ENCODE measurements at places on chromosomes 3 and 15.

GRCh38 chr15:89072277-89072869 lies 15.9 kb upstream of the ABHD2 start:
- DNase-seq = peak; percentile 73

GRCh38 chr3:124422805-124423204 lies 307.4 kb upstream of the UMPS start:
- no peak for DNase-seq

DNA sequence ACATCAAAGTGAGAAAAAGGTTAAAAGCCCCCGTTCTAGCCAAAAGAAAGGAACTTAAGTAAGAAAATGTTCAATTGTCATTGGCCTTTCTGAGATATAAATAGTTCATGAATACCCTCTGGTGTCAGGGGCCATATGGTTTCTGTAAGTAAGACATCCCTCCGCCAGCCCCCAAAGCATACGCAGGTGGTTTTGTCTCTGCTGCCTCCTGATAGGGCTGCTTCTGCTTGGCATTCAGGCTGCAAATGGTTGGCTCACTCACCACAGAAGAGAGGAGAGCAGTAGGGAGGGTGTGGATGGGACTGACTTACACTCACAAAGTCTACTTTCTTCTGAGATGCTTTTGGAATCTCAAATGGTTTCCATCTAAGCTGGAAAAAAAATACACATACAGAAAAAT lies 29.8 kb downstream of the HGD start:
- DNase-seq = no peak

DNA sequence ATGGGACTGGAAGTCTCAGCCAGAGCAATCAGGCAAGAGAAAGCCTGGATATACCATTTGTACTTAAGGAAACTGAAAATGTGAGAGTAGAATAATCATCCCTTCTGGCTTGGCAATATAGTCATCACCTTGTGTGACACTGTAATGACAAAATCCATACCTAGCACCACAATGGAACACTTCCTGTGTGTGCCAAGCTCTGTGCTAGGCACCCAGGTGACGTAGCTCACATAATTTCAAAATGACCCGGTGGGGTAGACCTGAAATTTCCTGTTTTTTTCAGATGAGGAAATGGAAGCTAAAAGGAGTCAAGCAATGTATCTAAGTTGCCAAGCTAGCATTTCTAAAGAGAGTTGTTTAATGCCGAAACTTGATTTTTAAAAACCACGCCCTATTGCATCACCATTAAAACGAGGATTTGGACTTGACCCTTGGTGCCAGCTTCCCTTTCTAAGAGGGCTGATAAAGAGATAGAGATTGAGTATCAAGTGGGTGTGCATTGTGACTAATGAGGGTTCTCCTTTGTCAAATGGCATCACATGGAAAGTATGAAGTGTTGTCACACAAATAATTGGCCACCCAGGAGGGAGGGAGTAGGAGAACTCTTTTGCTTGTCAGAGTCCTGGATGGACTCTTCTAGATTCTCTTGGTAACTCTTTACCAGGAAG lies 141.3 kb upstream of the PDZRN3 start:
- DNase-seq = no peak

GRCh38 chr3:174168026-174168425 lies 691.1 kb upstream of the NAALADL2 start:
- DNase-seq = no peak

GRCh38 chr3:155748611-155749365 lies 3.9 kb upstream of the PLCH1 start:
- no peak for DNase-seq

GRCh38 chr3:93746-94145 lies 102.8 kb upstream of the CHL1 start:
- DNase-seq = no peak

- no peak for DNase-seq
These were observed 16.7 kb downstream of the FAM174B start for GRCh38 chr15:92638709-92639365.

GRCh38 chr3:165852191-165852590 lies 15.0 kb upstream of the BCHE start:
- DNase-seq = no peak

DNA sequence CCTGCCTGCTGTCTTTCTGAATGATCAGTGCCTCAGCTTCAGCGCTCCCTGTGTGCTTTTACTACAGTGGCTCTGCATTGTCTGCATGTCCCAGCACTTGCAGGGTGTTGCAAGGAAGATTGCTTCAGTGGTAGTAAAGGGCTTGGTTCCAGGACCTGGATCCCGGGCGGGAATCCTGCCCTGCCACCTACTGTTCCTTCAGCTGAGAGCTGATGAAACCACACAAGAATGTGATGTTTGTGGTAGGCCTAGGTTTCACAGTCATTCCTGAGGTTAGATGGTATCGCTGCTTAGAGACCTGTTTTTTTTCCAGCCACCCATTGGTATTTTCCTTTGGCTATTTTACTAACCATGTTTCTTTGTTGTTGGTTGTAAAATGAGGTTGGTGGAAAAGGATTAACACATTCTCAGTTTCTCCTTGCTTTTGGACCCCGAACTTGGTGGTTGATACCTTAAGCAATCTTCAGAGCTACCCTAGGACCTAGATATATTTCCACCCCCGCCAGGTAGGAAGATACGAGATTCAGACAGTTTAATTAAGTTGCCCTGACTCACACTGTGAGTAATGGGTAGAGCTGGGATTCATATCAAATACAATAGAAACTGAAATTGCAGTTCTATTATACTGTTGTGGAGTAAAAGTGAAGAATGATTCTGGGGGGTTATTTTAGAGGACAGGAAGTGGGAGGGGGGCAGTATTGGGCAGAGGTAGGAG lies 11.4 kb downstream of the GPR87 start:
- DNase-seq = no peak

- DNase-seq = no peak
These were observed 28.4 kb upstream of the ARL8B start for GRCh38 chr3:5093731-5094130.

DNA sequence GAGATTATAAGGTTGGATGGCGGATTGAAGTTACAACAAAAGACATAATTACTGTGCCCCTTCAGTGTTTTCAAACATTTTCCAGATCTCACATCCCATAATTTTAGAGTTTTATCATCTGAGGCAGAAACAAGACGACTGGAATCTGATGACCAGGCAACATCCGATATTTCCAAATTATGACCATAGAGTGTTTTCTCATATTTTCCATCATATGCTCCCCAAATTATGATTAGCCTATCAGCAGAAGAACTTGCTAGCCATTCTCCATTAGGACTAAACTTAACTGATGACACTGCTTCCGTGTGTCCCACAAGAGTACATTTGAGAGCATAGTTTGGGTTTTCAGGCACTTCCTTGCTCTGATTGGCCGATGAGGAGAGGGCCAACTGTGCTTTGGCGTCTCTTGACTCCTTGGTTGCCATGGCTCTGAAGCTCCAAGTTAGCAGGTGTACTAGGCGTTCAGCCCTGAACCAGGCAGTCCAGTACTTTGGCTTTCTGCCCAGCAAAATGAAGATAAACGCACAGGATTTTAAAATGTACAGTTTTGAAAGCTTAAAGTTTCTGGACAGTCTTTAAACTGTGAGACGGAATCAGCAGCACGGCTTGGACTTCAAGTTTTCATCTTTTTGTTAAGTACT lies 638 bp downstream of the WDR5B start:
- DNase-seq = no peak

GRCh38 chr3:189947068-189947467 lies 173.6 kb downstream of the P3H2 start:
- DNase-seq = no peak

- DNase-seq = no peak
These were observed 78.0 kb downstream of the CHCHD6 start for GRCh38 chr3:126781889-126782491.

DNA sequence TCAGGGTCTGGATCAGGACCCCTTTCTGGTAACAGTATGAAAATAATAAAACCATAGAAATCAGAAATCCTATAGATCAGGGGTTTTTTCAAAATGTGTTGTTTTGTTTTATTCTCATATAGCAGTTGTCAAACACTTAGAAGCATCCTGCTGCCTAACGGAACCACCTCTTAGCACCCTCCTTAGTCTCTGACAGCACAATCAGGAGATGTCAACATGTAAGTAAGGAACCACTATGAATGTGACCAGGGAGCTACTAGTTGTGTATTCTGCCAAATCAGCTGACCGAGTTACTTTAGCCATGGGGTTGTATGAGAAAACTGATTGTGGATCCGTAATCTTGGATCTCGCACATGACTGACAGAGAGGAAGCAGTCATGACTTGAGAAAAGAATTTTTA lies 22.2 kb downstream of the CCDC39 start:
- no peak for DNase-seq

- DNase-seq = no peak
These were observed 1.4 kb downstream of the CLK3 start for GRCh38 chr15:74616996-74617395.

DNA sequence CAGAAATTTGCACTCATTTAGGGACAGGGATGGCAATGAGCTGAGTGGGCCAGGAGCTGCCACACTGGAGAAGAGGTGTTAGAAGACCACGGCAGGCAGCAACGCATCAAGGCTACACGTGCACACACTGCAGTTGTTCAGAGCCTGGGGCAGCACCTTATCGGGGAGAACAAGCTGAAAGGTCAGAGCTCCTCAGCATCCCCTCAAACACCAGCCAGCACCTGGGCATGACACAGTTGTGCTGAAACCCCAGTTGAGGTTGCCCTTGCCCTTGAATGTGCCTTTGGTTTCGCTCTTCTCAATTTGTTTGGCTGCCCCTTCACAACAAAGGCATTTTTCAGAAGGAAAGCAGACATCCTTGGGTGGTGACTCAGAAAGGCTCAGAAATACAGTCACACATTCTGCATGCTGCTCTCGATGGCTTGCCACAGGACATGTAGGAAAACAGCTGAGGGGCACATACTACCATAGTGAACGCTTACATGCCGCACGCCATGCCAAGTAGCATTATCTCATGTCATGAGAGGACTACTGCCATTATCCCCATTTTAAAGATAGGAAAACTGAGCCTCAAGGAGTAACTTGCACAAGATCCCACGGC lies 57.6 kb downstream of the ST8SIA2 start:
- DNase-seq = no peak

GRCh38 chr3:191715585-191715984 lies 254.6 kb downstream of the PYDC2 start:
- DNase-seq = no peak

DNA sequence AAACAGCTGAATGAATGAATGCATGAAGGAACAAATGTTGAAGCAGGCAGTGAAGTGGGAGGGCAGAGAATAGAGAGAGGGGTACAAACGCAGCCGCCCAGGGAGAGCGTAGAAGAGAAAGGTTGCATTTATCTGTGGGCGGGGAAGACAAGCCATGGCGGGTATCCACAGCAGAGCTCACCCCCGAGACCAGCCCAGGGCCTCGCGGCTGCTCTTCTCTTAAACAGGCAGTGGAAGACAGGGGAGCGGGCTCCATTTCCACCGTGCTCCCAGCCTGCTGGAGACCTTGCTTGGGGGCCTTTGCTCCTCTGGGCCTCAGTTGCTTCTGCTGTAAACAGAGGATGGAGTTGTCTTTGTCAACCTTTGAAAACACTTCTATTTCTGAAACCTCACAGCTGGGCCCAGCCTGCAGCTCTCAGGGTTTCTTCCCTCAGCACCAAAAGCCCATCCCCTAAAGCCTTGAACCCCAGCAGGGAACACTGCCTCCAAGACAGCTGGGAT lies 259.5 kb downstream of the UACA start:
- DNase-seq = no peak

DNA sequence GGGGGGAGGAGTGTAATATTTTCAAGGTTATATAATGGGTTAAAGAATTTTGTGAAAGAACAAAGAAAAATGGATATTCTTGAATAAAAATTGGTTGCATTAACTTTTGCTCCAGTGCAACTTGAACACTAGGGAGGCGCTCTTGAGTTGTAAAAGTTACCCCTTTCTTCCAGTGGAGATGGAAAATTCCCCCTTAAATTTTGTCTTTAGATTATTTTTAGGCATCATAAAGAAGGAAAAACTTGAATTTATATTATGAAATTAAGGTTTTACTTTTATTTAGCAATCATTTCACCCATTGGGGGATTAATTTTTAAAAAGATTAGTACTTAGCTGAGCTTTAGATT lies 550 bp upstream of the CHD2 start:
- DNase-seq = no peak

DNA sequence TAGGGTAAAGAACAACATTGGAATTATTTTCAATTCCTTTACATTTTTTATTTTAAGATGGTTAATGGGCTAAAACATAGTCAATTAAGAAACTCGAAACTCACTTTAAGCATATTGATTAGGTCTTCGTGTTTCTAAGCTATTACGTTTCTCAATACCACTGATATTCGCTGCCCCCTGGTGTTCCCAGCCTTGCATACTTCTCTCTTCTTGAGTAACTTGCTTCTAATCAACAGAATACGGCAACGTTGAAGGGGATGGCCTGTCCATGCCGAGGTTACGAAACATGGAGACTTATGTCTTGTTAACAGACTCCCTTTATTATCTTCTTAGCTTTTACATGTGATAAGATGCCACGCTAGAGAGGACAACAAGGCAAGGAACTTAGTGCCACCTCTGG lies 43.6 kb downstream of the ROBO1 start:
- DNase-seq = no peak

DNA sequence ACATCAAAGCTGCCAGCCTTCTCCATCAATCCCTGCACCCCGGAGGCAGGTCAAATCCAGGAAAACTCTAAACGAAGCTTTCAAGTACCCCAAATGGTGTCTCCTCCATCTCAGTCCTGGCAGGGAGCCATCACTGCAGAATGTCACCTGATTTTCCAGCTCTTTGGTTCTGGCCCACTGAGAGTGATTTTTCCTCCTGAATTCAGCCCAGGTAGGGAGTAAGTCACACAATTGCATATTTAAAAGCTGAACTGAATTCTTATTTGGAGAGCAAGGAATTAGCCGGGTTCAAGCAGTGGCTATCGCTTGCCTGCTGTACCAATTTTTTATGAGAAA lies 5.3 kb downstream of the RFTN1 start:
- no peak for DNase-seq

GRCh38 chr3:31999907-32000439 lies 18.4 kb downstream of the ZNF860 start:
- DNase-seq = no peak

GRCh38 chr15:42986693-42987342 lies 66.2 kb upstream of the TTBK2 start:
- DNase-seq = no peak

DNA sequence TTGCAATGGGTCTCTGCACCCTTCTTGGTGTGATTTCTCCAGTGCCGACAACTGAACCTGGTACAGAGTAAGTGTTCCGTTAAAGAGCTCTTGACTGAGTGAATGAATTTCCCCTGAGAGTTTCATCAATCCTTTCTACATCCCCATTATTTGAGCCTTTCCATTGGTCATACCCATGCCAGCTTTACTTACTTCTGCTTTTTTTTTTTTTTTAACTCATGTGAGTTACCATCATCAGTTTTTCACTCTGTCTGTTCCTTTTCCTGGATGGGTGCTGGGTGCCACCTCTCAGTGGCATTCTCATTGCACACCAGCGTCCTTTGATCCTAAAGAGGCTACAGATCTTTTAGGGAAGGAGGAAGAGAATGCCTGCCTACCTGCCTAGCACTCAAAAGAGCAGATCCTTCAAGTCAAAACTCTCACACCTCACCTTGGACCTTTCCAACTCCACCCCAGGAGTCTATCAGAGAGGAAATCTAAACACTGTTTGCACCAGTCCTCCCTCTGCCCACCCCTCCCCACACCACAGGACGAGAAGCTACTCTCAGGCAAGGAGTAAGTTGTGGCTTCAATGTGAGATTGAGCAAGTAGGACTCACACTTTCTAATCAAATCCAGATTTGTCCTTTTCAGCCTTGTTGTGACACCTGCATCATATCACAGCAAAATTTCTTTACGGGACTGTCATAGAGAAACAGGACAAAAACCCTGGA lies 13.1 kb upstream of the USP3 start:
- no peak for DNase-seq

GRCh38 chr3:195829897-195830254 lies 18.1 kb upstream of the MUC4 start:
- no peak for DNase-seq

Measured in CMK (cell line).